ENCODE measurements at places on chromosomes 2 and 18.

DNA sequence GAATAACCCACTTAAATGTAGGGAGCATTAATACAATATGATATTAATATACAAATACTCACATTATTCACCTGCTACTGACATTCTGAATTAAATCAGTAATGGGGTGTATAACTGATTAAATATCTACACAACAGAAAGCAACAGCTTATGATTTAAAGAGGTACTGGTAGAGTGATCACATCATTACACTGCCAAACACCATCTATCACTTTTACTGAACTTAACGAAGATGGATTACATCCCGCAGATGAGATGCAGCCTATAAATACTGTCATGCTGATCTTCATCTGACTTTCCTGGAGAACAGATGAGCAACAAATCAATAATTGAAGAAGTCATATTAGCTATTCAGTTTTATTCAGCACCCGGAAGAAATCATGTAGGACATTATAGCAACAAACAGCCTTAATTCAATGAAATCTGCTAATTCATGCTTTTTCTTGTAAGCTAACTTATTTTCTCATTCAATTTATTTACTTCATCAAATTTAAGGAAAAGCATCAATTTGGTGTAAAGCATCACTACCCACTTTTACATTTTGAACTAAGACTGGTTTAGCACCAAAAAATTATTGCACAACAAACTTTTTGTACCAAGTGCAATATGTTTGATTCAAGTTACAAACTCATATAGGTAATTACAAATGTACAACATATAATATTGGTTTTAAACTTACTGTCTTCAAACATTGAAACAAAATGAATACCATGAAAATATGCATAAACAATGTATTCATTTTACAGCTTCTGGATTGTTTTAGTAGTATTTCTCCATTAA lies 1509.0 kb downstream of the LRP1B start:
- DNase-seq = no peak

- no peak for DNase-seq
Observed at GRCh38 chr2:161206471-161207032, 46.3 kb downstream of the TANK start.

GRCh38 chr2:20617892-20618467 lies 32.9 kb downstream of the HS1BP3 start:
- no peak for DNase-seq

DNA sequence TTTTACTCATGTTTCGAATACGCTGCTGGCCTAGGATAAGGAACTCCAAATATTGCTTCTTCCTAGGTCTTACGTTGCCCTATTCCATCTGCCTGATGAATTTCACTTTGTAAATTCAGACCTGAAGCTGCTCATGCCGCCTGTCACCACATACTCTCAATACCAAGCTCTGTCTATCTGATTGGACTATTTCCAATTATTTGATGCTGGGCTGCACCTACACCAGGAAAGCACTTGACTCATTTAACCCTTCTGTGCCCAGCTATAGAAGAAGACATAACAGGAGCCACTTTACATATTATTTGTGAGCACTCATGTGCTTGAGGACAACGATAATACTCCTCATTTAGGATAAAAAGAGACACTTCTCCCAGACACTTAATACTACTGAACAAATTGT lies 1293.9 kb upstream of the LRRTM1 start:
- no peak for DNase-seq

DNA sequence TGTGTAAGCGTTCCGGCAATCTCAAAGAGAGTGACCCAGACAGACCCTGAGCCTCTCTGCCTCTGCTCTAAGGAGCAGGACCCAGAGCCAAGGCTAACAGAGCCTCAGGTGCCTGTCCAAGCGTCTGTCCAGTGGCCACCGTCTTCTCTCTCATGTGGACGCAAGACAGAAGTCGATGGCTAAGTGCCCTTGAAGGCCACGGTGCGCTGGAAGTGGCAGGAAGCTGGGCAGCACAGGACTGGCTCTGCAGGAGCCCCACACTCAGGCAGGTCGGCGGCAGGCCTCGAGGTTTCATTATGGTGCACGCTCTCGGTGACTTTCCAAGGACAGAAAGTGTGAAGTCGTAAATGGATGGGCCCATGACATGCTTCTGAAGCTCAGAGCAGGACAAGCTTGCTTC lies 49.1 kb downstream of the HDAC4 start:
- DNase-seq = no peak

DNA sequence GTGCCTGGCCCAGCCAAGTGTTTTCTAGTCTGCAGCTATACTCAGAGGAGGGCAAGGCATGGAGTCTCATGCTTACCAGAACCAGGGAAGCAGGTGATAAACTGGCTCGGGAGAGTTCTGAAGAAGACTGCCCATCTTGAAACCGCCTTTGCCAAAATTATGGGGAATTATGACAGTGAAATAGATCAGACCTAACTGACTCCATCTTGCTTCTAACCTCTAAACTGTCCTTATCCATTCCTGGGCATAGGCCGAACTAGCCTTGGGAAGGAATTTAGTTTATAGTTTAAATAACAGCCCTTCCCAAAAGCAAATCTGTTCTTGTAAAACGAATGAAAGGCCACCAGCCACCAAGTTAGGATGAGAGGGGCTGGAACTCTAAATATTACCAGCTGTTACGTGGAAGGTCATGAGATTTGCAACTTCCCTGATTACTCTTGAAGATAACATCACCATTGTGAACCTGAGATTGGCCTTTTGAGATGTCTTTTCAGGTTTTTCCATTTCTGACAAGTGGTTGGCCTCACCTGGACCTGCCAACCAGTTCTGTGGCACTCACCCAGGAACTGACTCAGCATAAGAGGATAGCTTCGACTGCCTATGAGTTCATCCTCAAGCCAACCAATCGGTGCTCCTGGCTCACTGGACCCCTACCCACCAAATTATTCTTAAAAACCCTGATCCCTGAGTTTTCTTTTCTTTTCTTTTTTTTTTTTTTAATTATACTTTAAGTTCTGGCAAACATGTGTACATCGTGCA lies 23.4 kb downstream of the CHCHD5 start:
- no peak for DNase-seq

Data from stimulated activated CD4-positive, alpha-beta T cell treated with anti-CD3 and anti-CD28 coated beads, Interleukin-12 subunit alpha, Interleukin-12 subunit beta, amount 100 ng/mL, for 24 hours (primary cell).